ENCODE measurements at places on chromosomes 5 and 9. TPM values are rescaled to one million over a fixed set of nuclear protein-coding genes. Genes with fewer than 3 reads are reported as not detected.

The CARTPT gene
- not detected for total RNA-seq

The CAMK2A gene
- 0.69 TPM for total RNA-seq

The LRRC19 gene
- total RNA-seq = not detected

The FOXD4L5 gene
- total RNA-seq = 0.06 TPM

The MEGF10 gene
- total RNA-seq = not detected

The SOX30 gene
- not detected for total RNA-seq

The SPINK13 gene
- total RNA-seq = 0.38 TPM

The CORO2A gene
- 1.8 TPM for total RNA-seq

The FBXO4 gene
- total RNA-seq = 7.7 TPM

The LOX gene
- total RNA-seq = 1.4 TPM

The CNTNAP3 gene
- total RNA-seq = 8.0 TPM

The CCL27 gene
- total RNA-seq = 0.33 TPM

The KIF12 gene
- 1.8 TPM for total RNA-seq

The CCL21 gene
- not detected for total RNA-seq

The CDKN2B-AS1 gene
- not detected for total RNA-seq

The ST6GALNAC4 gene
- total RNA-seq = 15.3 TPM

The MYMK gene
- not detected for total RNA-seq
